Fibroblast of skin of right quadriceps (primary cell): ENCODE measurements at places on chromosomes 2 and 18.
A peak's percentile ranks its signal among the peaks of the same experiment; 100 is the strongest.

- DNase-seq, result peak; percentile 94
Observed at GRCh38 chr2:96868555-96869280, 1.2 kb downstream of the SEMA4C start.

DNA sequence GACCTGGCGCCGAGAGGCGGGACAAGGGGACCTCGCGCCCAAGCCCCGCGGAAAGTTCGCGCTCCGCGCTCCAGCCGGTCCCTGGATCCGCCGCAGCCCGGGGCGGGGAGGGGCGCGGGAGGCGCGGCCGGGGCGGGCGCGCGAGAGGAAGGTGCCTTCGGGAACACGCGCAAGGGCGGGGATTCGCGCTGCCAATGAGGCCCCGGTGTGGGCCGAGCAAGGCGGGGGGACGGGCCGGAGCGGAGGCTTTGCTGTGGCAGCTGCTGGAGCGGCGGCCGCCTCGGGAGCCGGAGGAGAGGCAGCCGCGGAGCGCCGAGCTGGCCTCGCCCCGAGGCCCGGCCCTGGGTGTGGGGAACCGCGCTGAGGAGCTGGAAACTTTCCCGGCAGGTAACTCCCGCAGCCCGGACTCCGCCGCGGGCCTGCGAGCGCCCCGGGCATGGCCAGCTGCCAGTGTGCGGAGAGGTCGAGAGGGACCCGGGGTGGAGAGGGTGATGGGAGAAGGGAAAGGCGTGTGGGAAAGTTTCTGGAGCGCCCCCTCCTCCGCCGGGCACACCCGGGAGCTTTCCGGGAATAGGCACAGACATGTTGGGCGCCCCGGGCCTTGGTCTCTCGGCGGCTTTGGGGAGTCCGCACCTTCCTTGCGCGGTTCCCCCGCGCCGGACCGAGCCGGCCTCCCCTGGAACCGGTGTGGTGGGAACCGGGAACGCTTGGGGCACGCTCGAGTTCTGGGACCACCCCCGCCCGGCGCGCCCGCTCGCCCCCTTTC is at the start of gene TANC1:
TSS of gene TANC1 (plus strand) at position 245 of the 766 bp plus-strand sequence. CDS start 97,271 bp downstream, outside the sequence.
- DNase-seq, result peak; percentile 94

GRCh38 chr2:237773826-237774225 is 24.8 kb upstream of the RBM44 start:
- DNase-seq, result no peak

GRCh38 chr2:42425697-42426096 is 64.7 kb upstream of the COX7A2L start:
- no peak for DNase-seq

DNA sequence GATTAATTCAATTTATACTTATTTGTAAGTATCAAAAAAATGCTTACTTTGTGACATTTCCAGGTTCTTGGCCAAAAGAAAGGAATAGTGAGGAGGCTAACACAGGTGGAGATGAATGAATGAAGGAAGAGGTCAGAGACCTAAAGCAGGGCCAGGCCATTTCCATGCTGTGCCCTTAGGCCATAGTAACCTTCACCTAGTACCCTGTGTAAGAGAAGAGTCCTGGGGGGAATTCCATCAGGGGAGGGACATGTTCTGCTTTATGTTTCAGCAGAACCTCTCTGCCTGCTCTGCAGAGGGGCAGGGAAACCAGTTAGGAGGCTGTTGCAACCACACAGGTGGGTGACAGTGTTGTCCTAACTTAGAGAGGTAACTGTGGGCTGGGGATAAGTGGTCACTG is 204.2 kb upstream of the CDH20 start:
- no peak for DNase-seq

DNA sequence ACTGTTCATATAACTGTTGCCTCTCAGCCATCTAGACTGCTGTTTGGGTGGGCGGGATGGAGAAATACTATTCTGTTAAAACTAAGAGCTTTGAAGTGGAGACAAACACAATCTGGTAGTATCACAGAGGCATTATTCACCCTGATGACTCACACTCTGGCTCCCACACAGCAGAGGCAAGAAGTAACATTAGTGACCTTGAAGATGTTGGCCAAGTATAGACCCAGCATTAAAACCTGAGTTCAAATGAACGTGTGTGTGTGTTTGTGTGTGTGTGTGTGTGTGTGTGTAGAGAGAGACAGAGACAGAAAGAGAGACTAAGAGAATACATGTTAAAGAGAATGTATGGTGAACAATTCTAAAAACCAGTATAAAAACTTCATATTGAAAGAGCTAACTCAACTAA is 22.5 kb upstream of the ACVR1 start:
- DNase-seq, result peak; percentile 87

DNA sequence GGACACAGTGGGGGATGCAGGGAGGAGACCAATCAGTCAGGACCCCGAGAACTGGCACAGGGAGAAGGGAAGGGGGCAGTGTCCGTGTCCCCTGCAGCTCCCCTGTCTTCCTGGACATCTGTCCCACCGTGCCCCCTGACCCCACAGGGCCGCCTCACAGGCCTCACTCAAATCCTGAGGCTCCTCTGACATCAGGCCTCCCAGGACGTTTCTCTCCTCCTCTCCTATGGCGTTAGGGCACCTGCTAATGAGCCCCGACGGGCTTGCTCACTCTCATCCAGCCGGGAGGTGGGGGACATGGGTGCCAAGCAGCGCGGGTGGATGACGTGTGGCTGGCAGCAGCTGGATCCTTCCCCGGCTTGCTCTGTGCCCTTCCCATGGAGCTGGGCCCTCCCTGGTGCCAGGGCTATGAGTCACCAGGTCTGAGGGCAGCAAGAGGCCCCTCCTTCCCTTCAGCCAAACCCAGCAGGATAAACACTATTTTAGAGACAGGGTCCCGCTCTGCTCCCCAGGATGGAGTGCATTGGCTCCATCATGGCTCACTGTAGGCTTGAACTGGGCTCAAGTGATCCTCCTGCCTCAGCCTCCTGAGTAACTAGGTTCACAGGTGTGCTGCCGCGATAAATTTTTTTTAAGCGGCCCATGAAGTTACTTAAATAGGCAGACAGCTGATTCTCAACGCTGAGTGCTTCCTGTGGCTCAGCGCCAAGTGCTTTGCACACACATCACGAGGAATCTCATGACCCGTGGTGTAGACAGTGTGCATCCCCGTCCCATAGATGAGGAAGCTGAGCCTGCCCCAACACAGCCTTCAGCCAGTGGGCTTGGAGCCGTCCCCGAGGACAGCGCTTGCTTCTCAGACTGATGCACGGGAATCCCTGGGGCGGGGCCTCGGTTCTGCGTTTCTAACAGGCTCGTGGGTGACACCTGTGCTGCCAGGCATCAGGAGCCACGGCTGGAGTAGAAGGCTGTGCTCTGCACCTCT is 64.5 kb upstream of the HDAC4 start:
- no peak for DNase-seq

DNA sequence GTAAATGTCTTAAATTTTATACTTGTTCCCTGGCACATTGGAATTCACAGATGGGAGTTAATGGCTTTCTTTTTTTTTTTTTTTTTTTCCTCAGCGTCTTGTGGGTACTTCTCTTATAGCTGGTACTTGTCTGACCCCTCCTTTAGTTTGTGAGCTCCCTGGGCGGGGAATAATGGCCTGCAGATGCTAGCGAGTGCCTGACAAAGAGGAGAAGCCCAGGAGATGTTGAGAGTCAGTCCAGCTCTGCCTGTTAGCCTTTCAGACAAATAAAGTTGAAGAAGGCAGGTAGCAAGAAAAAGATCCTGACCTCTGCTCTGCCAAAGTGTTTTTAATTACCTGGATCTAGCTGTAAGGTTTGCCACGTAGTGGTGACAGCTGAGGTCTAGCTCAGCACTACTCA is 6.6 kb downstream of the BCL2L11 start:
- DNase-seq, result no peak

- no peak for DNase-seq
Observed at GRCh38 chr2:148110184-148110583, 89.3 kb downstream of the MBD5 start.

DNA sequence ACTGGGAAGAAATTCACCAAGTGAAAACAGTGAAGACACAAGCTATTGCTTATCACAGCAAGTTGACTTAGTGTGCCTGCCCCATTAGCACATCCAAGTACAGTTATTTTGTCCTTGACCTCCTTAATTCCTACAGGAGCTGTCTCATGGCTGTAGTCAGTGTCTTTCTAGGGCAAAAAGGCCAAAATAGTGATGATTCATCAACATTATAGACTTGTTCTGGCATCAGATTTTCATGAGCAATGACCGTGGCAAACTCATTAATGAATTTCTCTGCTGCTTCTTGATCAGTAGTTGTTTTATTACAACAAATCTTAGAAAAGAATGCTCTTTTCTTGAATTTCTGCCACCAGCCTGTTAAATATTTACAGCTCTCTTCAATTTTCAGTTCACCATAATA is 1169.3 kb upstream of the DDX18 start:
- no peak for DNase-seq

- DNase-seq, result peak; percentile 98
Observed at GRCh38 chr18:23106575-23106974, 28.7 kb upstream of the CABLES1 start.

GRCh38 chr2:186641807-186642321 is 52.0 kb upstream of the FAM171B start:
- DNase-seq, result peak; percentile 67

DNA sequence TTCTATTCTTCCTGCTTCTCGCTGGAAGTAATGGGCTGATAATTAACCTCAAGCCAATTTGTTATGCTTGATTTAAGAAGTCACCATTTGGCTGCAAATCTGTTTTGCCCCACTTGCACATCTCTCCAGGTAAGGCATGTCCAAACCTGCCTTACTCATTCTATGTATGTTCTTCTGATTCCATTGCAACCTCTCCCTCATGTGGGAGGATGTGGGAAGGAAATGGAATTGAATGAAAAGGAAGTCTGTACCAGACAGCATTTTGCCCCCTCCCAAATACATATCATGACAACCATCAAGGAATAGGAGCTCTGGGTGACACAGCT is 131.7 kb downstream of the NRP2 start:
- DNase-seq, result no peak

GRCh38 chr2:115942800-115943199 is 1500.4 kb downstream of the DPP10 start:
- no peak for DNase-seq

DNA sequence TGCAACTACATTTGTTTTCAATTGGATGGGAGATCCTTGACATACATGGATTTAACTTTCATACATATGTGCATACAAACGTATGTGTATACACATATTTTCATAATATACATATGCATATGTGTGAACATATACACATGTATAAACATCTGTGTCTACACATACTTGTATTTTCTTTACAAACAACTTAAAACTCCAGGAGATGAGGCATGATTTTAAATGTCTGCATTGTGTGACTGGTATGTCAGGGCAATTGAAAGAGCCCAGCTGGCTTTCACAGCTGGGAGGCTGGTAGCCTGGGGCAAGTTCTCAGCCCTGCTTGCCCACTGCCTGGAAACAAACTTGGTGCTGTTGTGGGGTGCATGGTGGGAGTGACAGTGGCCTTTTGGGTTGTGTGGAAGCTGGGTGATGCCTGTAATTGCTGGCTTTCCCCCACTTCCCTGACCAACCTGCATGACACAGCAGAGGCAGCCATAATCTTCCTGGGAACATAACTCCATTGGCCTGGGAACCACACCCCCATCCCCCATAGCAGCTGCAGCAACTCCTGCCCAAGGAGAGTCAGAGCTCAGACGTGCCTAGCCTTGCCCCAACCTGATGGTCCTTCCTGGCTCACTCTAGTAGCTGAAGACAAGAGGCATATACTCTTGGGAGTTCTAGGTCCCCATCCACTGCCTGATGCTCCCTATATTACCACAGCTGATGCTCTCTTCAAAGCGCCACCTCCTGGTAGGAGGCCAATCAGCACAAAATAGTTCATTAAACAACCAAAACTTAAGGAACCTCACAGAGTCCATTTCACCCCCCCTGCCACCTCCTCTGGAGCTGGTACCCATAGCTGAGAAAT is 158.3 kb downstream of the CERS6 start:
- DNase-seq, result no peak

DNA sequence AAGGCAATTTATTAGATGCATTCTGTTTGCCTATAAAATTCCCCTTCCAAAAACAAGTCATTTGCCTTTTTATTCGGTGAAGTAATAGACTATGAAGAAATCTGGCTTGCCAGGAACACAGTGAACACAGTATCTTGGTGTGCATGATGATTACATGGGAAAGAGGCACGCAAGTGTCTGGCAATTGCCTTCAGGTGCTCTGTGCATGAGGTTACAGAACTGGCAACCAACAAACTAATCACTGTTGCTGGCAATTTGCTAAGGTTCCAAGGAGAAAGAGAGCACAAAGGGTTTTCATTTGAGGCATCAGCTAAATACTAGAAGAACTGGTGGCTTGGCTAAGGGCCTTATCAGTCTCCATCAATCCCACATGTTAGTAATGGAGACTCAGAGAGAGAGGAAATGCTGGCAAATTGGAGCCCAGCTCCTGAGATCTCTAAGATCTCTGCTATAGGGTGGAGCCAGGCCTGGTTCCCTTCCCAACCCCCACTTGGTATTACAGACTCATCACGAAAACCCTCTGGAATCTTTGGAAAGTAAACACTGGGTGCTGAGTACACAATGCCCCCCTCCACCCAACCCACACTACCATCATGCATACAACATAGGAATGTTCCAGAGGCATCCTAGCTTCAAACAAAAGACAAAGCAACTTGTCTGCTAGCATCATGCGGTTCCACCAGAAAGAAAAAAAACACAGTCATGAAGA is 10.4 kb downstream of the RNF152 start:
- DNase-seq, result peak; percentile 52

DNA sequence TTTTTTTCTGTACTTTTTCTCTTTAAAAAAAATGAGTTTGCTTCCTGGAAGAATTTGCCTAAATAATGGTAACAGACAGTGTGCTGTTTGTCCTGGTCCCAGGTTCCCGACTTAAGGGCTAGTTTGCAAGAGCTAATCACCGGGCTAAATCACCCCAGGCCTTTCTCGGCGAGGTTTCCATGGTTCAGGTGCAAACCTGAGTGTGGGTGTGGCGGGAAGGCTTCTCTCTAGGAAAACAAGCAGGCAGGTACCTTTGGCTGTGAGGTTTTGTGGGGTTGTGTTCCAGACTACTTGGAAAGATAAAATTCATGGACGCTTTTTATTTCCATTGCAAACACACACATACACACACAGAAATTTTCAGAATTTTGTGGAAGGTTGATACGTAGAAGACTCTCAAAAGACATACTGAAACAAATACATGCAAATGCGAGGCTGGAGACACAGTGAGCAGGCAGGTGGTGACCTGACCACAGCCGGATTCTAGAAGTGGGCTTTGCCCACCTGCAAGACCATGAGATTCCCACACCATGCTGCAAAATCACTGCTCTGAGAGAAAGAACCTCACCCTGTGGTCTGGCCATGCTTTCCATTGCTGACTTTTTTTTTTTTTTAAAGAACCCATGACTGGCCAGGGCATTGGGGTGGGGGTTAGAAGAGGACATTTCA is 815 bp downstream of the CNDP1 start:
- no peak for DNase-seq

GRCh38 chr2:197309691-197310231 is 819 bp downstream of the ANKRD44 start:
- DNase-seq, result no peak

- no peak for DNase-seq
Observed at GRCh38 chr2:236550701-236551465, 18.7 kb upstream of the ACKR3 start.
